ENCODE measurements at places on chromosomes 5 and 9. TPM values are rescaled to one million over a fixed set of nuclear protein-coding genes. Genes with fewer than 3 reads are reported as not detected.

Gene PSAT1
- total RNA-seq, result 224 TPM

GRCh38 chr9:2281031-2281802 is 266.1 kb downstream of the SMARCA2 start:
- peak; percentile 74 for DNase-seq

GRCh38 chr5:32308946-32309345 is 3.8 kb downstream of the MTMR12 start:
- no peak for DNase-seq

Gene ALDH1A1
- total RNA-seq, result 4.5 TPM

Gene FABP6
- total RNA-seq, result 0.48 TPM

Gene KLF9
- 0.97 TPM for total RNA-seq

DNA sequence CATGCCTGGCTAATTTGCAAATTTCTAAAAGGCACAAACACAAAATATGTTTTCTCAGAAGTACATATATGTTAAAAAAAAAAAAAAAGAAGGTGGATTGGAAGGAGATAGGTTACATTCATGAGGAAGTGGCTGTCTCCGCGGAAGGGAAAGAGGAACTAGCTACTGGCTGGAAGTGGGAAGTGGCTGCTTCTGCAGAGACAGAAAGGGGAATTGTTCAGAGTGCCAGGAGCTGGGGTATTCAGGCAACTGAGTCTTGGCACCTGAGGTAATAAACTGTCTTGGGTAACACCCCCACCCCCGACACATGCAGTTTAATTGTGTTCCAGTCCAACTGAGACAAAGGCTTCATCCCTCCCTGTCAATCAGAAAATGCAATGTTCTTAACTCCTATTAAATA is 45.6 kb downstream of the S1PR3 start:
- no peak for DNase-seq

Gene RORB
- 0.52 TPM for total RNA-seq

DNA sequence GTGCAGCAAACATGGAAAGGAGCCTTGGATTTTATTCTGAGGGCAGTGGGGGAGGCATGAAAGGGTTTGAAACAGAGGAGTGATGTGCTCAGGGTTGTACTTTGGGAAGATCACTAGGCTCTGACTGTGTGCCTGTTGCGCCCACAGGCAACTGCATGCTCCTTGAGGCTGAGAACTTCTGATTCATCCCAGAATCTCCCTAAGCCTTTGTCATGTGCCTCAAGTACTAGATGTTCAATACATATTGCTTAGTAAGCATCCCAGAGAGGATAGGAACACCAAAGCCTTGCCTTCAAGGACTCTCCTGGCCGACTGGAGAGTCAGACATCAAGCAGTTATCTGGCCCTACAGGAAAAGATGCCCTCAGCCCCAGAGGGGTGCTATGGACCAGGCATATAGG is 54.1 kb downstream of the ARHGEF37 start:
- no peak for DNase-seq

DNA sequence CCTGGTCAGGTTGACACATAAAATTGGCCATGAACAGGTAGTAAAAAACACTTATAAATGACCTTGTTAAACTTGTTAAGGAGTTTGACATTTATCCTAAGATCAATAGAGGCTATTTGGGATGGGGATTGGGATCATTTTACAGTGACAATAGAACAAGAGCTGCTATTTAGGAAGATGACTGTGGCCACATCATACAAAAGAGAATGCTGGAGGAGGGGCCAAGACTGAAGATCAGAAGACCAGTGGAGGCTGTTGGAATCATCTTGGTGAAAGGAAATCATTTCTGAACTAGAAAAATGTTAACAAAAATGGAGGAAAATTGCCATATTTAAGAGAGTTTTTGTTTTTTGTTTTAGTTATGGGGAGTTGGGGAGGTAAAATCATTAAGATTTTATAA is 304.8 kb upstream of the TLE4 start:
- no peak for DNase-seq

Gene PAEP
- total RNA-seq, result not detected

Data from H7 (cell line).